ENCODE measurements at places on chromosomes 16 and 17. TPM values are rescaled to one million over a fixed set of nuclear protein-coding genes. Genes with fewer than 3 reads are reported as not detected.

The CYGB gene
- total RNA-seq, result 31.1 TPM

The RUSF1 gene
- 93.5 TPM for total RNA-seq

- no peak for DNase-seq
These were observed 3.5 kb upstream of the LCMT1 start for GRCh38 chr16:25108054-25108453.

DNA sequence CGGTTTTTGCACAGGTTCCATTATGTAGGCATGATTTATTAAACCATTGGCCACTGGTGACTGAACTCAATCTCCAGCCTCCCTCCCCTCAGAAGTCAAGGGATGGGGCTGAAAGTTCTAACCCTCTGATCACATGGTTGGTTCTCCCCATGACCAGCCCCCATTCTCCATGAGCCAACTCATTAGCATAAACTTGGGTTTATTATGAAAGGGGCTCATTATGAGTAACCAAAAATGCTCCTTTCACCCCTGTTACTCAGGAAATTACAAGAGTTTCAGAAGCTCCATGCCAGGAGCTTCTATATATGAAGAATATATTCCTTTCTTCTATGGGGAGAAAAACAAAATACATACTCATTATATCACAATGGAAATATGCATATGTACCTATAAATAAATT lies 555.3 kb downstream of the HS3ST4 start:
- DNase-seq, result no peak

DNA sequence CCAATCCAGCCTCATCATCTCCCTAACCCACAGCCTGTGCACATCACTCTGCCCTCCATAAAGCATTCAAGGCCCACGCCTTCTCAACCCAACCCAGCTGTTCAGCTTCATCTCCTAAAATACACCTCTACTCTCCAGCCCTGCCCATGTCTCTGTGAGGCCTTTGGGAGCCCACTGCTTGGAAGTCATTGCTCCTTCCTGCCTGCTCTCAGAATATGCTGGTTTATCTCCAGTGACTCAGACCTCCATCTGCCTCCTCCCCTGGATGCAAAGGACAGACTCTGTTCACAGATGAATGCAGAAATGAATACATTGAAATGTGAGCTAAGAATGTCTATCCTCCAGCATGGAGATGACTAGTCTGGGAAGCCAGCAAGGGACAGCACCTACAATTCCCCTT lies 19.0 kb downstream of the KCNG4 start:
- no peak for DNase-seq

DNA sequence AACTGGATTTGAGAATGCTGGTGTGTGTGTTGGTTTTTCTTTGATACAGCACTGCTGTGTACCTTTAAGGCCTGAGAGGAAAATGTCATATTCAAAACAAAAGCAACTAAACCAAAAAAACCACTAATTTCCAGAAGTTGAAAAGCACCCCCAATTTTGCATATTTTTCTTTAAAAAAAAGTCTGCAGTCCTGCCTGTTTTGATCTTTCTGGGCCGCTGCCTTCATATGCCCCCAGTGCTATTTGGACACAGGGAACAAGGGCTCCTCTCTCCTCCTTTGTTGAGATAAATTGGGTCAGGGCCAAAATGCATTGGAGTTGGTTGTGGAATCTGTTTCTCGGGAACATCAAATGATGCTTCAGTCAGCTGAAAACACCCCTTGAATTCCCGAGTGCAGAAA lies 26.9 kb downstream of the GPT2 start:
- DNase-seq, result no peak

DNA sequence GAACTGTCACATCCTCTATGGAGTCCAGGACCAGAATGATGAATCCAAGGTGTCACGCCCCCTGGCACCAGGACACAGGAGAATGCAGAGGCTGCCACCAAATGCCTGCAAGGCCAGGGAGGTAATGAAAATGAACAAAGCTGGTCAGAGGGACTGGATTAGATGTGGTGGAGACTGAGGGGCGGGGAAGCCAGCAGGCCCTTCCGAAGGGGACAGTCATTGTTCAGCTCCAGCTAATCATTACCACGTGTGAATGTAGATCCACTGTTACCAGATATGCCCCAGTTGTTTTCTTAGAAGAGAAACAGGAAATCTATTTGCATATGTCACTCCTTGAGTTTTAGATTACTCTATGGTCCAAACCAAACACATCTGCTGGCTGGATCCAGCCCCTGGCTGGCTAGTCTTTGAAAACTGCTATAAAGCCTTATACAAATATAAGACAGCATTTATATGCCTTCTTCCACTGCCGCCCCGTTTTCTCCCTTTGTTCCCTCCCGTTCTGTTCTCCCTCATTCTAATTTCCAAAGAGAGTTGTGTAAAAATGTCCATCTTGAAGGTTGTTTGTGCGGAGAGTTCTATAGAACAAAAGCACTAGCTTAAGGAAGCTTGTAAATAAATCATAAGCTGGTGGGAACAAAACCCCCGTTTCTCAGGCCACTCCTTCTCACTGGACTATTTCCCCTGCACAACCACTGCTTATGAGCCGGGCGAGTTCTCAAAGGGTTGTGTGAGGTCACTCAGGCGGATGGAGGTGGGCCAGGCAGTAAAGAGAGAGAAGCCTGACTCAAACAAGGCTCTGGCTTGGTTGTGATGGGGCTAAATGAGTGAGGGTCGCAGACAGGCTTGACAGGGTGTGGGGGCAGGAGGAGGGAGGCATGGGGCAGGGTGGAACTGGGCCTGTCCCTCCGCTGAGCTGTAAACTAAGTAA lies 14.2 kb downstream of the CRYM start:
- DNase-seq, result peak; percentile 25

DNA sequence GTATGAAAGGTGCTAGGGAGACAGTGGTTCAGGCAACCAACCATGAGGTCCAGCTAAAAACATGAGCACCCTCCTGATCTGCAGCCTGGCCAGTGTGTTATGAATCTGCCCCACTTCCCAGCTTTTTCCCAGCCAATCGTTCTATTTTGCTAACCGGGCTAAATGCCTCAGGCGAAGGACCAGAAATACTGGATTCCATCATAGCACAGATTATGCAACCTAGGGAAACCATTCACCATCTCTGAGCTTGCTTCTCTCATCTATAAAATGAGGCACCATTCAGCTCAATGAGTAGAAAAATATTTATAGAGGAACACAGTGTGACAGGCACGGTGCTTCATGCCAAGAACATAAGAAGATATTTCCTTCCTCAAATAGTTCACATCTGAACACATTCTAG lies 45.2 kb upstream of the NUDT7 start:
- DNase-seq, result no peak

- no peak for DNase-seq
These were observed 383.0 kb downstream of the PMP22 start for GRCh38 chr17:14882131-14882530.

GRCh38 chr16:65725156-65725845 lies 603.4 kb upstream of the CDH11 start:
- DNase-seq, result no peak

The PYDC1 gene
- not detected for total RNA-seq

- DNase-seq, result no peak
These were observed 430.3 kb upstream of the GOT2 start for GRCh38 chr16:59164461-59164860.

- peak; percentile 47 for DNase-seq
These were observed 2.1 kb upstream of the C17orf78 start for GRCh38 chr17:37373530-37374159.

DNA sequence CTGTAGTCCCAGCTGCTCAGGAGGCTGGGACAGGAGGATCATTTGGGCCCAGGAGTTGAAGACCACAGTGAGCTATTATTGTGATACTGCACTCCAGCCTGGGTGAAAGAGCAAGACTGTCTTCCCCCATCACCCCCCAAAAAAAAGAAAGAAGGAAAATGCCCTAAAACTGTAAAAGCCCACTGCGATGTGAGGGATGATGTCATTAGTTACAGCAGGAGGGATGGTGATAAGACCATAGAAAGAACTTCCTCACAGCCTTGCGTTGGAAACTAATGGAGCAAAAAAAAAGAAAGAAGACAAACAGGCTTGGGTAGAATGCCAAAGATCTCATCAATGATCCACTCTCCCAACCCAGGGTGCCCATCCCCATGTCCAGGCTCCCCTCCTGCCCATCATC lies 18.7 kb downstream of the ZNF385C start:
- DNase-seq, result no peak

The RNF227 gene
- 6.5 TPM for total RNA-seq

DNA sequence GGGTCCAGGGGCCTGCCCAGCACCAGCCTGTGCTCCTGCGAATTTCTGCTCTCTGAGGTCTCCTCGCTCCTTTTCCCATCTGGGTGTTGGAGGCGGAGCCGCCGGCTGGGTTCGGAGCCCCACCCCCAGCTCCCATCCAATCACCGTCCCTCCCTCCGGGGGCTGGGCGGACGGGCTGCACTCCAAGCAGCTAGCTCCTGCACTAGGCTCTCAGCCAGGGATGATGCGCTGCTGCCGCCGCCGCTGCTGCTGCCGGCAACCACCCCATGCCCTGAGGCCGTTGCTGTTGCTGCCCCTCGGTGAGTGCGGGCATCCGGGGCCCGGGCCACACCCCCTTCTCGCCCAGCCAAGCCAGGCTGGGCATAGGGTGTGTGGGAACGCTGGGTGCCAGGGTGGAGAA lies at the start of gene NRN1L:
Gene NRN1L (plus strand): TSS at position 202 of the 400 bp plus-strand sequence. CDS start 19 bp downstream, at position 221.
- DNase-seq, result peak; percentile 92

GRCh38 chr16:2981177-2981898 lies 1.1 kb upstream of the PKMYT1 start:
- DNase-seq, result no peak

DNA sequence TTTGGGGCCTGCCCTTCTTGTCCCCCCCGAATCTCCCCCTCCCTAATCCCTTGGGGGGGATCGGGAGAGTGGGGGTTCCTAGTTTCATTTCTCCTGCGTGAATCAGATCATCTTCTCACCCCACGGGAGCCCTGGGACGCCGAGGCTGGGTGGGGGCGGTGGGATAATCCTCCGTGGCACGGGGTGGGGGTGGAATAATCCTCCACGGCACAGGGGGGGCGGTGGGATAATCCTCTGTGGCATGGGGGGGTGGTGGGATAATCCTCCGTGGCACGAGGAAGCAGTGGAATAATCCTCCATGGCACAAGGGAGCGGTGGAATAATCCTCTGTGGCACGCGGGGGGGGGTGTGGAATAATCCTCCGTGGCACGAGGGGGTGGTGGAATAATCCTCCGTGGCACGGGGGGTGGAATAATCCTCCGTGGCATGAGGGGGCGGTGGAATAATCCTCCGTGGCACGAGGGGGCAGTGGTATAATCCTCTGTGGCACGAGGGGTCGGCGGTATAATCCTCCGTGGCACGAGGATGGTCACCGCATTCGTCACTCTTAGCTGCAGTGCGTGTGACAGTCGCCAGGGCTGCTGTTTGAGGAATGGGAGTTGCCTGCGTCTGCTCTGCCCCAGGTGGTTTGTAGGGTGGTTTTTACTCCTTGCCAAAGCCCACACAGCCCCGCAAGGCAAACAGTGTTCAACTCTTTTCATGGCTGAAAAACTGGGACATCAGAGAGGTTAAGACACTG lies 156.9 kb downstream of the LAT start:
- DNase-seq, result no peak

DNA sequence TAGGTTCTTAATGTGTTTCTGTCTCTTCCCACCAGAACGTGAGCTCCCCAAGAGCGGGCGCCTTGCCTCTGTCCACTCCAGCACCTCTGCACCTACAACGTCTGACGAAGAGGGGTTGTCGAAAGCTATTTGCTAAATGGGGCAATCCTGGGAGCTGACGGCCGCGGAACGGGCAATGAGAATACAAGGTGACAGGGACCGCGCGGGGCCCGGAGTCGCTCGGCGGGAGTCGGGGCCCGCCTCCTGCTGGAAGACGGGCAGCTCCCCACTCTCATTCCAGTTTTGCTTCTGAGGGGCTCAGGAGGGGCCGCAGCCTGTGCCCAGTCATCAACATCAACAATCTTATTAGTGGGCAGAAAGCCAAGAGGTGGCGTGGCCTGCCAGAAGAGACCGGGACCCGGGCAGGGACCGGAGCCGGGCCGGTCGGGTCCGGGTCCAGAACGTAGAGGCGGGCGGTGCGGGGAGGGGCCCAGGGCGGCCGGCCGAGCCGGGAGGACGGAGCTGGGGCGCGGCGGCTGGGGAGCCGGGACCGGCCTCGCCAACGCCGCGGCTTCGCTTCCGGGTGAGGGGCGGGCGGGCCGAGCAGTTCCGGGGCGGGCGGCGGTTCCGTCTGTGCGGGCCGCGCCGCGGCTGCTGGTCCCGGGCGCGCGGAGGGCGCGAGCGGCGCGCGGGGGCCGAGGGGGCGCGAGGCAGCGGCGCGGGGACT lies at the start of gene MOSMO:
Gene MOSMO (plus strand): TSS at position 603 of the 706 bp plus-strand sequence. CDS start 191 bp downstream, outside the sequence.
- DNase-seq, result peak; percentile 59

GRCh38 chr17:29612404-29613280 lies 10.1 kb downstream of the CORO6 start:
- DNase-seq, result no peak

DNA sequence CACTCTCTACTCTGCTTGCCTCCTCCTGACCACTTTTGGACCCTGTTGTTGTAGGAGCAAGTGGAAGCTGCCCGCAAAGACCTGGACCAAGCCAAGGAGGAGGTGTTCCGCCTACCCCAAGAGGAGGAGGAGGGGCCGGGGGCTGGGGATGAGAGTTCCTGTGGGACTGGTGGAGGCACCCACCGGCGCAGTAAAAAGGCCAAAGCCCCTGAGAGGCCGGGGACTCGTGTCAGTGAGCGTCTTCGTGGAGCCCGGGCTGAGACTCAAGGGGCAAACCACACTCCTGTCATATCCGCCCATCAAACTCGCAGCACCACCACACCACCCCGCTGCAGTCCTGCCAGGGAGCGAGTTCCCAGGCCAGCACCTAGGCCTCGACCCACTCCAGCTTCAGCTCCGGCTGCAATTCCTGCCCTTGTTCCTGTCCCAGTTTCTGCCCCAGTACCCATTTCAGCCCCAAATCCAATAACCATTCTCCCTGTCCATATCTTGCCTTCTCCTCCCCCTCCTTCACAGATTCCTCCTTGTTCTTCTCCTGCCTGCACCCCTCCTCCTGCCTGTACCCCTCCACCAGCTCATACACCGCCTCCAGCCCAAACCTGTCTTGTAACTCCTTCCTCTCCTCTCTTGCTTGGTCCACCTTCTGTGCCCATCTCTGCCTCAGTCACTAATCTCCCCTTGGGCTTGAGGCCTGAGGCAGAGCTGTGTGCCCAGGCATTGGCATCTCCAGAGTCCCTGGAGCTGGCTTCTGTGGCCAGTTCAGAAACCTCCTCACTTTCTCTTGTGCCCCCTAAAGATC lies 11.0 kb upstream of the PHKG2 start:
- no peak for DNase-seq

The CCL3 gene
- total RNA-seq, result not detected

DNA sequence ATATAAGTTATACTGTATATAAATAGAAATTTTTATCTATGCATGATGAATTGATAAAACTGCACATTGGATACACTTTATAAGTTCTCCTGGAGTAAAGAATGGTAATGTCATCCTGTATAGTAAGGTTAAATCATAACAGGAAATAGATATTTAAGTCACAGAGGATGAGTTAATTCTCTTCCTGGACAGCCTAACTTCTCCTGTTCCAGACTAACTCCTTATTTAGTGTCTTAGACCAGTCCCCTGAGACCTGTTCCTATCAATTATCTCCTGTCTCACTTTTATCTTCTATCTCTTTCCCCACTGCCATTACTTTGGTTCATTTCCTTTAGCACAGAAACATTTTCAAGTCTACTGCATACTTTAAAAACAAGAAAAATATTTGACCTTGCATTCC lies 46.5 kb downstream of the SSH2 start:
- DNase-seq, result no peak

- DNase-seq, result no peak
These were observed 1425.1 kb upstream of the CDH8 start for GRCh38 chr16:63461248-63461841.

Measured in uterus (tissue), 4 donors.